ENCODE measurements at places on chromosomes 13 and 19.

- DNase-seq = no peak
Measured at GRCh38 chr19:15118248-15118647, 11.0 kb downstream of the SYDE1 start.

- DNase-seq = no peak
Measured at GRCh38 chr13:90591260-90591926, 756.1 kb upstream of the MIR17HG start.

DNA sequence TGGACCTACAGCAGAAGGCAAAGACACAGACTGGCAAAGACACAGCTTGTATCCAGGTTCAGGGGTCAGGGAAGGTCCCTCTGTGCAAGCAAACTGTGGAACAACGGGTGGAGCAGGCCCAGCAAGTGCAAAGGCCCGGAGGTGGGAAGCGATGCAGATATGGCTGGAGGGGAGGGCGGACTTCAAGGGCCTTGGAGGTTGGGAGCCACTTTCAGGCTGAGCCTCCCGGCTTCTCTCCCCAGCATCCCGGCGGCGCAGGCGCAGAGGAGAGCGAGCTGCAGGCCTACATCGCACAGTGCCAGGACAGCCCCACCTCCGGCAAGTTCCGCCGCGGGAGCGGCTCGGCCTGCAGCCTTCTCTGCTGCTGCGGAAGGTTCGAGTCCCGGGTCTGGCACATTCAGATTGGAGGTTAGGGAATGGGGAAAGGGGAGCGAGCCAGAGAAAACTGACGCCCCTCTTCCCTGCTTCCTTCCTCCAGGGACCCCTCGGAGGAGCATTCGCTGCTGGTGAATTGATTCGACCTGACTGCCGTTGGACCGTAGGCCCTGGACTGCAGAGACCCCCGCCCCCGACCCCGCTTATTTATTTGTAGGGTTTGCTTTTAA is 2.1 kb upstream of the PNPLA6 start:
- DNase-seq = no peak

DNA sequence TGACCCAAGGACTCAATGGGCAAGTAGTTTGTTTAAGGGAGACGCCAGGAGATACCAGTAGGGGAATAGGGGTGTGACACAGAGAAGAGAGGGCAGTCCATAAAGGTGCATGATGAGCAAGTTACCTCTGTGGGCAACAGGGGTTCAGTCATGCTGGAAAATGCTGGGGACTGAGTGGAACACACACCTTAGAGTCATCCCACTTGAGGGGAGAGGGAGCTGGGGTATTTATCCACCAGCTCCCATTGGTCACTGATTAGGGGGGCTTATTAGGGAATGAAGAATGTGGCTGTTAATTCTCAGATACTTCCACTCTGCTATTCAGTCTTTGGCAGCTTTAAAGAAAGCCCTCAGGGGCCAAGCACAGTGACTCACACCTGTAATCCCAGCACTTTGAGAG is 67.5 kb upstream of the MRI1 start:
- no peak for DNase-seq

- DNase-seq = peak; percentile 42
Measured at GRCh38 chr19:46978171-46978869, 41.3 kb upstream of the NPAS1 start.

DNA sequence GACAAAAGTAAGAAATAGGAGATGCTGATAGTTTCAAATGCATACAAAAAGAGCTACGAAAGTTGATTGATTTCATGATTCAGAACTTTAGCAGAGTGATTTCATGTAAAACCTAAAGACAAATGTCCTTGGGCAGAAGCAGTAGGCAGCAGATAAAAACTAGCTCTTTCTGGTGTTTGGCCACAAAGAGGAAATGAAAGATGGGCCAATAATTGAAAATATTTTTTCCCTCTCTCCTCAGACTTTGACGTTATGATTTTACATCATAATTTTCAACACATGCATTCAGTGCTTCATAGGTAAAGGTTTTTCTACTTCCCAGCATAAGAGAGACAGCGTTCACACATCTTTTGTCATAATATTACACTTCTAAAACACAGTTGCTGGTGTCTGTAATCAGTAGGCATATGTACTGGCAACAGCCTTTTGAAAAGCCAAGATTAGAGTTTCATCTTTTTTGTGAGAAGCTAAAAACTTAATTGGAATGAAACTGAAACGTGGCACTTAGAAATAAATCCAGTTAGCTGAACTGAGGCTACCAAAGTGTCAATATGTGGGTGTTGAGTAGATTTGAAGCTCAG is 9.3 kb downstream of the SCEL start:
- no peak for DNase-seq

DNA sequence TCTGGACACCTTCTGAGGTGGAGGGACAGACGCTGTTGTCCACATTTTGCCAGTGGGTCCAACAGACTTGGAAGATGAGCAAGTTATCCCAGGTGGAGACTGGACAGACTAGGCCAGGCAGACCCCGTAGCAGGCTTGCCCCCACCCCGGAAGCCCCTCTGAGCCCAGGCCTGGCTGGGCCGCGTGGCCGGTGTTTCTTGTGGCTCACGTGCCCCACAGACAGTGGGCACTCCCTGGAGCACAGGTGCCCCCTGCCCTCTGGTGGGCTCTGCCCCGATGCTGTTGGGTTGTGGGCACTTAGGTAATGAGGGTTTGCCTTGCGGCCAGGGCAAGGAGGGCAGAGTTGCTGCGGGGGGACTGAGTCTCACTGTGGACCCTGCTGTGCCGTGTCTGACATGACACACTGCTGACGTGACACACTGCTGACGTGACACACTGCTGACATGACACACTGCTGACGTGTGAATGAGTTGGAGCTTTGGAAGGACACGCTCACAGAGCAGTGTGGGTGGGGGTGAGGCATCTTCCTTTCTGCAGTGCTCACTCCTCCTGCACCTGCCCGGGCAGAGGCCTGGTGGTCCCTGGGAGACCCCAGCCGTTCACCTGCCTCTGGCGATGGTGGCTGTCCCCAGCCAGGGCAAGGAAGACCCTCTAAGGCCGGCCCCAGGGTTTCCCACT is 25.1 kb downstream of the DOT1L start:
- DNase-seq = no peak

DNA sequence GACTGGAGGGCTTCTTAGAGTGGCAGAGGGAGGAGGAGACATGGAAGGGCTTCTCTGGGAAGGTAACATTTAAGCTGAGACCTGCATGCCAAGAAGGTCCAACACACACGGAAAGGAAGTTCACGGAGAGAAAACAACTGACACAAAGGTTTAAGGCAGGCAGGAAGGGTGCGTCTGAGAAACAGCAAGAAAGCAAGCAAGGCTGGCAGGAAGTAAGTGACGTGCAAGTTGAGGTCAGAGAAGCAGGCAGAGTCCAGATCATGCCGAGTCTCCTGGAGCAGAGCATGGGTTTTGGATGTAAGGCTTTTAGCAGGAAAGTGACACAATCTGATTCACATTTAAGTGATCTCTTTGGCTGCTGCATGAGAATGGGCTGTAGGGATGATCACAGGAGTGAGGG is 60.5 kb downstream of the ATP7B start:
- peak; percentile 23 for DNase-seq

DNA sequence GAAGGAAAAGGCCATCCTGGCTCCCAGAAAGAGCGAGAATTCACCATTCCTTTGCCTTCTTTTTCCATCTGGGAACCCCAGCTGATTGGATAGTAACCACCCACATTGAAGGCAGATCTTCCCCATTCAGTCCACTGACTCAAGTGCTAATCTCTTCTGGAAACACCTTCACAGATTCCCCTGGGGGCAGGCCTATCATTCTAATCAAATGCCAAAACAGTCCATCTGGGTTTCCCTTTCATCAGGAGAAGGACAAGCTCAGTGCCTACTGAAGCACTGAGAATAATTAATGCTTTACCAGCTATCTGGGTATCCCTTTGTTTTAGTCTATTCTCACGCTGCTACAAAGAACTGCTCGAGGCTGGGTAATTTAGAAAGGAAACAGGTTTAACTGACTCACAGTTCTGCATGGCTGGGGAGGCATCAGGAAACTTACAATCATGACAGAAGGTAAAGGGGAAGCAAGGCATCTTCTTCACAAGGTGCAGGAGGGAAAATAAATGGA is 293.2 kb downstream of the ENOX1 start:
- no peak for DNase-seq

DNA sequence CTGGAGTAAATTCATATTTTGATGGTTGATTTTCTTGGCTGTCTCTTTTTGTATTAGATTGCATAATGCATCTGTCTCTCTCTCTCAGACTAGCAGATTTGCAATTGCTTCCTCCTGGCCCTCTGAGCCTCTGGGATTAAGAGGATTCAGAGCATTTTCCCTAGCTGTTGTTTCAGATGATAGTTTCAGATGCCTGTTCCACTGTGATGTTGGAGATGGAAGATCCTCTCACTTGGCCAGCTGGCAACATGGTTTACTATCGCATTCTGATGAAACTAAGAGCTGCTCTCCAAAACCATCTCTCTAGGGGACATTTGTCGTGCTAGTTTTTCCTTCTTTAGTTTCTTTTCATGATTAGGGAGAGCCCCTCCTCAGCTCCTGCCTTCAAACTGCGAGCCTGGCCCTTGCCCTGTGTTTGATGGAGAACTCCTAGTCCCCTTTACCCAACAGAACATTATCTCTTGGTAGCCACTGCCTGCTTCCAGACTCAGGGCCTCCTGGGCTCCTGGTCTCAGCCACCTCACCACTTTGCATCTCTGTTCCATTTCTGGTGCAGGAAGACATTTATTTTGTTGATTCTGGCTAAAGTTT is 244.6 kb downstream of the B3GLCT start:
- no peak for DNase-seq

GRCh38 chr19:5627395-5627904 is 4.6 kb downstream of the SAFB start:
- DNase-seq = peak; percentile 79

DNA sequence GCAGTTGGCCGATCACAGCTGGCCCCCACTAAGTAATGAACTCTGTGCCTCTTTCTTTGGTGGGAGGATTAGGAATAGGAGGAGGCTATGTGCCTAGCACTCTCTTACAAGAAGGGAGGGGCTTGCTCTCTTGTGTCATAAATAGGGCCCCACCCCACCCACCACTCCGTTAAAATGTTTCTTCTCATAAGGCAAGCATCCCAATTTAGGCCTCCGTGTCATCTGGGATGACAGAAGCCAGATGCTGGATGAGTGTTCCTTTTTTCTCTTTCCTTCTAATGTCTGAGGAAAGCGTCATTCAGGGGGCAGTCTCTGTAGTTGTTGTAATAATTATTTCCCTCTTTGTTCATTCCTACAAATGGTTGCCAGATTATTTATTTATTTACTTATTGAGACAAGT is at the start of gene LIPE:
Gene LIPE, minus strand, starts transcription at position 76 of the 400 bp plus-strand sequence. CDS start 239 bp downstream, outside the sequence.
- DNase-seq = no peak

GRCh38 chr13:41467425-41467945 is 10.1 kb downstream of the RGCC start:
- DNase-seq = no peak

DNA sequence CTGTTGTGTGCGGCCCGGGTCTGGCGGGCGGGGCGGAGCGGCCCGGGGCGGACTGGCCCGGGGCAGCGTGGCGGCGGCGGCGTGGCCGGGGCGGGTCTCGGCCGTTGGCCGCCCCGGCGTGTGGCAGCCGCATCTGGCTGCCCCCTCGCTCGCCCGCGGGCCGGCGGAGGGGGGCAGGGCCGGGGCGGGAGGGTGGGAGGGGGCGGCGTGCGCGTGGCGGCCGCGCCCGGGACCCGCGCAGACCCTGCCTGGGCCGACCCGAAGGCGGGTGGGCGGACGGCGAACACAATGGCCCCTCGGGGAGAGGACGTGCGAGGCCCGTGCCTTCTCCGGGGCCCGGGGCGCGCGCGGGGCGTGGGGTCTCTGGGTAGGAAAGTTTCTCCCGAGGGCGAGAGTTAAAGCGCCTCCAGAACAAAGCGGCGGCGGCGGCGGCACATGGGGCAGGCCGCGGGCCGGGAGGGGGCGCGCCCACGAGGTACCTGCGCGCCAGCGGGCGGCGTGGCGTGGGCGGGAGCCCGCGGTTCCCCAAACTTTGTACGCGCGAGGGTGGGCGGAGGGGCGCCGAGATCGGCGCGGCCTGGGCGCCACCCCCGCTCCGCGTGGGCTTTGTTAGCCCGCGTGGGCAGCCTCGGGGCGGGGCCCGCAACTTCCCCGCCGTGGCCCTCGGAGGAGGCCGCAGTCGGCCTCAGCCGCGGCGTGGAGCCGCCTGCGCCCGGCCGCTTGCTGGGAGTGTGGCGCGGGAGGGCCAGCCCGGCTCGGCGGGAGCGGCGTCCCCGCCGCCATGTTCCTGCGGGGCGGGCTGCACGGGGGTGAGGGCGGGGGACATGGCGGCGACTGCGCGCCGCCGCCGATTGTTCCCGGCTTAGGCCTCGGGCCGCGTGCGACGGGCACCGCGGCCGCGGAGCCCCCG is 764 bp downstream of the MIR17HG start:
- DNase-seq = peak; percentile 50

GRCh38 chr13:112686987-112687386 is 2.9 kb upstream of the ATP11A start:
- DNase-seq = no peak

DNA sequence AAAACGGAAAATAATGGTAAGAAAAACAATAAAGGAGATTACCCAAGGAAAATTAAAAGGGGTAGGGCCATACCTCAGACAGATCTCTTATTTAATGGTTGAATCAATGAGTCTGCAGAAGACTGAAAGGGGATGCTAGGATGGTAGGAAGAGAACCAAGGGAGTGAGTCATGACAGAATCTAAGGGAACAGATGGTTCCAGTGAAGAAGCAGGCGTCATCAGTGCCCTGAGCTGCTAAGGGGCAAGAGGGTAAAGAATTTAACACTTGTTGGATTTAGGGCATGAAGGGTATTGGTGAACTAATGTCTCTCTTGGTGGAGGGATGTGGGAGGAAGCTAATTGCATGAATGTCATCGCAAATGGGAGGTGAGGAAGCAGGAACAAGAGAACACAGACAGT is 329.2 kb upstream of the TSHZ3 start:
- no peak for DNase-seq

DNA sequence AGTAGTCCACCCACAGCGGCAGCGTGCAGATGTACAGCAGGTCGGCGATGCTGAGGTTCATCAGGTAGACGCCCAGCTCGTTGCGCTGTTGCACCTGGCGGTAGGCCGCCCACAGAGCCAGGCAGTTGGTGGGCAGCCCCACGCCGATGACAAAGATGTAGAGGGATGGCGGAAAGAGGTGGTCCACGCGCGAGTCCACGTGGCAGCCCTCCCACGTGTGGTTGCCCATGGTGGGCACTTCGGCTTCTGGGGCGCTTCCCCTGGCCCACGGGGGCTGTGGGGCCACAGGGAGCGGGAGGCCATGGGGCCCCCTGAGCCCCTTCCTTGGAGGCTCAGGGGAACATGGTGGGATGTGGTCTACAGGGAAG is 7.0 kb upstream of the OPA3 start:
- no peak for DNase-seq

DNA sequence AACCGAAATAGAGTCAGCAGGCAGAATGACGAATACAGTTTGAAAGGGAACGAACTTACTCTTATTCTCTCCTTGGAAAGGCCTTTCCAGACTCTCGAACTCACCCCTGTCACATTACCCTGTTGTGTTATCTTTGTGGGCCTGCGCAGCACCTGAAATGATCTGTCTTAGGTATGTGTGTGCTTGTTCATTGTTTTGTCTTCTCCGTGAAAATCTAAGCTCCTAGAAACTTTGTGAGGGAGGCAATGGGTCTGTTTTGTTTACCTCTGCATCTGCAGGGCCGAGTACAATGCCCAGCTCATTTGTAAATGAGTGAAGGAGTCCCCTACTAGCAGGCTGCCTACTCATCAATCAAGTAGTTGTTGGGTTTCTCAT is 19.6 kb downstream of the HMGB1 start:
- no peak for DNase-seq

GRCh38 chr19:21851596-21852345 is 15.8 kb upstream of the ZNF43 start:
- peak; percentile 86 for DNase-seq

GRCh38 chr19:48571378-48572162 is 19.6 kb downstream of the SULT2B1 start:
- DNase-seq = no peak

- DNase-seq = no peak
Measured at GRCh38 chr13:30193279-30194234, 113.8 kb downstream of the KATNAL1 start.

All from CD4-positive, alpha-beta T cell treated with Interferon gamma for 1 hour (primary cell).